Activated naive CD4-positive, alpha-beta T cell treated with Interleukin-2 at 50 U/mL for 16 hours (primary cell): ENCODE measurements at places on chromosomes 5 and 9.
A peak's percentile ranks its signal among the peaks of the same experiment; 100 is the strongest.

DNA sequence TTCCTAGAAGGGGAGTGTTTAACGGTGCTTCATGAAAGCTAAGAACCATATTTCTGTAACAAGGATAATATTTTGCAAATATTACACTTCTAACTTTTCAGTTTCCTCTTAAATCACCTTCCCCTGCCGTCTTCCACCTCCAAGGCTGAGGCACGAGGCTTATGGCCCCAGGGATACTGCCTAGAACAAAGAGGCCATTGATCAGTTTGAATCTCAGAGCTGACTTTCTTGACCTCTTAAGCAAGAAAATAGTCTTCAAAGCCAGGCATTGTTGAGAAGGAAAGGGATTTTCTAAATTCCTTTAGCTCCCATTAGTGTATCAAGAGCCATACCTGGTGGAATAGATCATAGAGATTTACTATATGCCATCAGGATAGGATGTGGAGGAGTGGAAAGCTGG is 566.2 kb downstream of the BNC2 start:
- no peak for DNase-seq

DNA sequence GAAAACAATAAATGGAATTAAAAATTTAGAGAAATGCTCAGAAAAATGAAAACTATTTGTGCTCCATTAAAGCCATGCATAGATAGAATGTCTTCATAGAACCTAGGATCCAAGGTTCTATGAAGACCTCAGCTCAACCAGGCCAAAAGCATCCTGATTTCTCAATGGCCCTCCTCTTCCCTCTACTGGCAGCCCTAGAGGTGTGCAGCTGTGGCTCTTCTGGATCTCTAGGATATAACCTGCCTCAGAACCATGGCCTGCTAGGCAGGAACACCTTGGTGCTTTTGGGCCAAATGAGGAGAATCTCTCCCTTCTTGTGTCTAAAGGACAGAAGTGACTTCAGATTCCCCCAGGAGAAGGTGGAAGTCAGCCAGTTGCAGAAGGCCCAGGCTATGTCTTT is 15.1 kb downstream of the IFNA1 start:
- peak; percentile 13 for DNase-seq

DNA sequence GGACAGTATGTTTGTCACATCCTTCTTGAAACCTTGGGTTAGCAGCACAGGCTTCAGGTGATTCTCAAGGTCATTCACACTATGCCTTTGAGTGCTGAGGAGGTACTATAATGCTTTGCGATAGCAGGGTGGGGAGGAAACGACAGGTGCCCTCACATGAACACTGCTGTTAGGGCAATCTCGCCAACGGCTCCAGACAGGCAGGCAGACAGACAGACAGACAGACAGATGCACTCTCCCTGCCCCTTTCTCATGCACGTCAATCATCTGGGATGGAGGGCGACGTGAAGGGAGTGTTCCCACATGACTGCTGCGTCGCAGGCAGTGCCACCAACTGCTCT is 82.9 kb downstream of the RAPGEF1 start:
- no peak for DNase-seq

DNA sequence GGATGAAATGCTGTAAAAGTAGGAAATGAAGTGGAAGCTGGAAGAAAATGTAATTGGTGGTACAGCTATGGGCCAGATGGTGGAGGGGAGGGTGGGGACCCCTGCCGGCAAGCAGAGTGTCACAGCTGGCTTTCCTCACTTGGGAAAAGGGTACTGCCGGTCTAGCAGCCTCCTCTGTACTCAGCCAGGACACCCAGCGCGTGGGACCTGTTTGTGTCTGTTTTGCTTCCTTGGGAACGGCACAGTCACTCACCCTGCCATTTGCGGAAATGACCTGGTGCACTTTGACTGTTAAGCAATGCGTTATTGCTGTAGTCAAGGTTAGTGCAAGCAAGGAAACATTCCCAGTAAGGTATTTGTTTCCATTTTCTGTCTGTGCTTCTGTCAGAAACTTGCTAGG is 10.1 kb downstream of the TMEM252 start:
- no peak for DNase-seq

DNA sequence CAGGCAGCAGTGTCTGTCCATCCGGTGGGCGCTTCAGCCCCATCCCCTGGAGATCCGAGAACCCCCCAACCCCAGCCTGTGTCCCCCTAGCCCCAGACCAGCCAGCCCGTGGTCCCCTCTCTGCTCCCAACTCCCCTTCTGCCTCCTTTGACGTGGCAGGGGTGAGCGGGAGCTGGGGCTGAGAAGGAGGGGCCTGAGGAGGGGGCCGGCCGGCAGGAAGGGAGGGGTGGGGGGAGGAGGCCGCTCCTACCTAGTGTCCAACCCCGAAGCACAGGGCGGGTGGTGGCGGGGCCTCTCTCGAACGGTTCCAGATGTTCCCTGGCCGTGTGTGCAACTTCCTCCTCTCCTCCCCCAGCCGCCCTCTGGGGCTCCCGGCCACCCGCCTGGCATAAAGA is 31.0 kb downstream of the GOLGA2 start:
- no peak for DNase-seq

GRCh38 chr9:32735476-32735875 is 47.9 kb upstream of the TMEM215 start:
- no peak for DNase-seq

- DNase-seq = no peak
Observed at GRCh38 chr5:126605525-126605924, 4.8 kb downstream of the PHAX start.

- DNase-seq = no peak
Observed at GRCh38 chr9:16336833-16337232, 533.6 kb downstream of the BNC2 start.

- no peak for DNase-seq
Observed at GRCh38 chr5:1555011-1555807, 31.4 kb upstream of the LPCAT1 start.

DNA sequence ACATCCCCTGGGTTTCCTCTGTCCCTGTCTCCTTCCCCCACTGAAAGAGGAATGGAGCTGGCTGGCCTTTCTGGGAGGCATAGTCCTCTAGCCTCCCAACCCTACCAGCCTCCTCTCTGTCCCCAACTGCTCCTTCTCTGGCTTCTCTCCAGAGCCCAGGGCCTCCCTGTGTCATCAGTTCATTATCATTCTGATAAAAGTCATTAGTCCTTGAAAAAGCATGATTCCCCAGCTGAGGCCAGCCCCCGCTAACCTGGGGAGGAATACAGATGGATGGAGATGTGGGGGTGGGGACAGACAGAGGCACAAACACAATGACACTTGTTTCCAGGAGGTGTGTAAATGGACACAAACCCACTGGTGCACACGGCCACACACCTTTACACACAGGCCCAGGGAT is 73.6 kb upstream of the HSPA9 start:
- DNase-seq = no peak

- peak; percentile 6 for DNase-seq
Observed at GRCh38 chr5:31809050-31809870, 170.3 kb downstream of the PDZD2 start.

DNA sequence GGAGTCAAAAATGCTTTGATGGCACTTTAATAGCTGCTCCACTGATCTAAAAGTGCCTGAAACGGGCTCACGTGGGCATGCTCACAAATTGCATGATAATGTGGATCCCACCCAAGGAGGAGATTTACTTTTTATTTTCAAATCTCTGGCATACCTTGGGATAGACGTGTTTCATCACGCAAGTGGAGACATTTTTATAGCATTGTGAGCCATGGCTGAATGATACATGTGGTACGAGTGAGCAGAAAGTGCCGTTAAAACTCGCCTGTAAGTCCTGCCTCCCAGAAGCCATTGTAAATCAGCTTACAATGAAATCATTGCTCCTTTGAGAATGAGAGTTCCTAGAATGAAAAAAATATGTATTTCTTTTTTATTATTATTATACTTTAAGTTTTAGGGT is 514.7 kb downstream of the MAT2B start:
- no peak for DNase-seq

DNA sequence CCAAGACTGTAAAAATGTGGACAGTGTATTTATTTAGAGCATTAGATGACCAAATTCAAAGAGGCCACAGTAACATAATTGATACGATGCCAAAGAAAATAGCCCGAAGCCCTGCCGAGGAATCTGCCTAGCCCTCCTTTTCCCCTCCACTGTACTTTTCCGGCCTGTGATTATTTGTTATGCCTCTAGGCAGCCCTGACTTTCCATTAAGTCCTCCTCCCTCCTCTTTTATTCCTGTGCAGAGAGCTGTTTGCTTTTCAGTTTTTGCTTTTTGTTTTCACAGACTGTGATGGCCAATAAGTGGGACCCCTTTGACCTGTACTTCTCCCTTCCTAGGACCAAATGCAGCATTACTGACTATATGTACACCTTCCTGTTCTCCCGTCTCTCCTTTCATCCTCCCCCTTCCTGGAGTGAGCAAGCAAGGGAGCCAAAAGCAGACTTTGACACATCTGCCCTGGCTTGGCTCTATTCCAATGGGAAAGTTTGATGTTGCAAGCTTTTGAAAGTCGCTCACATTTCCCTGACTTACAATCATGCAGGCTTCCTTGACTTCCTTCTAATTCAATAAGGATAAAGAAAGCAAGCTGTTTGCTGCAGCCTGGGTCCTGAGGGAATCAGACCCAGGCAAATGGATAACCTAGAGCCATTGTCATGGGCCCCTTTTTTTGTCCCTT is 76.1 kb downstream of the NREP start:
- no peak for DNase-seq

GRCh38 chr5:176631383-176632200 is 1.1 kb downstream of the EIF4E1B start:
- DNase-seq = no peak

DNA sequence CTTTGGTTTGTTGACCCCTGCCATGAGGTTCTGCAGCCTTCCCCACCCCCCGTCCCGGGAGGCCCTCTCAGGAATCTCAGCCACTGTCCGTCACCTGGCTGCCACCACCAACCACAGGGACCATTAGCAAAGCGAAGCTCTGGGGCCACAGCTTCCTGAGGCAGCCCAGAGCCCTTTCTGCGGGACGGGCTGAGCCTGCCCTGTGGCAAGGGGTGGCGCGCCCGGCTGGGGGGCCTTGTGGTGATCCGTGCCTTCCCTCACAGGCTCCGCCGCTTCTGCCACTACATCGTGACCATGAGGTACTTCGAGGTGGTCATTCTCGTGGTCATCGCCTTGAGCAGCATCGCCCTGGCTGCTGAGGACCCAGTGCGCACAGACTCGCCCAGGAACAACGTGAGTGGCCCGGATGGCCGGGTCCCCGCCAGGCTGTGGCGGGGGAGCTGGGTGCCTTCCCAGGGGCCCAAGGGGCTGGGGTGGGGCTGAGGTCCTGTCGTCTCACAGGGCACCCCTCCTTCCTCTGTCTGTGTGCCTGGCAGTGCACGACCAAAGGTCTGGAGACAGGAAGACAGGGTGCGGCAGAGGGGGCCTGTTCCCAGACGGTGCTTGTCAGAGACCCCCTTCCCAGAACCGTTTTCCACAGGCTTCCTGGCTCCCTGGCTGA is 169.2 kb downstream of the CACNA1B start:
- DNase-seq = no peak

DNA sequence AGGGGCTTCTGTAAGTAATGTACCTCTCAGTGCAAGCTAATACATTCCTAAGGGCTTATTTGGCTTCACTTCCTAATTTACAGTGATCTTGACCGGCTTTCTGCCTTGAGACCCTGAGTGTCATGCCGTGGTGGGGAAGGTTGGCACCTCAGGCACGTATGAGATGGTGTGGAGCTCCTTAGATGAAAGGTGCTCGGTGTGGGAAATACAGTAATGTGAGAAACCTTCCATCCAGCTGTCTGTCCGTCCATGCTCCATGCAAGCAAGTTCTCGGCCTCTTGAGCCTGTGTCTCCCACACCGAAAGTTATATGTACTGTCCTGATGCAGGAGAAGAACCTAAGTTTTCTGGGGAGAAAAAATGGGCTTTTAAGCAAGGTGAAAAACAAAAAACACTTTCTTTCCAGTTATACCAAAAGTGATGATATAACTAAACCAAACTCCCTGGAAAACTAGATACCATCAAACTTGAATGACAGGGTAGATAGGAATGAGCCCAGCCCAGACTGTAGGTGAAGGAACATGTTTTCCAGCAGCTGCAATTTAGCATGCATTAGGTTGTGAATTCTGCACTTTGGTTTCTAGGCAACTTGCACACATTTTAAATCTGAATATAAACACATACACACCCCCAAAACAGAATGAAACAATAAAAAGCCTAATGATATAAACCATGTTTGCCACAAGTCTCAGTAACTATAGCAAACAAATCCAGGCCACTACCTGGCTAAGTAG is 279.6 kb downstream of the FANCC start:
- no peak for DNase-seq

- no peak for DNase-seq
Observed at GRCh38 chr9:125646217-125646616, 60.8 kb downstream of the MAPKAP1 start.

GRCh38 chr5:93755716-93756115 is 14.3 kb upstream of the POU5F2 start:
- DNase-seq = no peak

GRCh38 chr5:168931638-168932345 is 352.6 kb upstream of the PANK3 start:
- no peak for DNase-seq

- DNase-seq = no peak
Observed at GRCh38 chr9:32573821-32574220, 862 bp upstream of the NDUFB6 start.

GRCh38 chr9:100590481-100590880 is 12.6 kb downstream of the CAVIN4 start:
- DNase-seq = no peak

DNA sequence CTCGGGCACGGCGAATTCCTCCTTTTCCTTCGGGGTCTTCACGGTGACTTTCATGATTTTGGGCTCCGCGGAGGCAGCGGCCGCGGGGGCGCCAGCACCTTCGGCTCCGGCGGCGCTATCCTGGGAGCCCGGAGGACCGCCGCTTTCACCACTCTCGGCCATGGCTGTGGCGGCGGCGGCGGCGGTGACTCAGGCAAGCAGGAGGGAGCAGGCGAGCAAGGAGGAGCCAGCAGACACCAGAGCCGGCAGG is 315 bp downstream of the UBQLN1 start:
- DNase-seq = peak; percentile 80

- DNase-seq = no peak
Observed at GRCh38 chr9:673264-673965, 168.1 kb upstream of the DMRT1 start.

DNA sequence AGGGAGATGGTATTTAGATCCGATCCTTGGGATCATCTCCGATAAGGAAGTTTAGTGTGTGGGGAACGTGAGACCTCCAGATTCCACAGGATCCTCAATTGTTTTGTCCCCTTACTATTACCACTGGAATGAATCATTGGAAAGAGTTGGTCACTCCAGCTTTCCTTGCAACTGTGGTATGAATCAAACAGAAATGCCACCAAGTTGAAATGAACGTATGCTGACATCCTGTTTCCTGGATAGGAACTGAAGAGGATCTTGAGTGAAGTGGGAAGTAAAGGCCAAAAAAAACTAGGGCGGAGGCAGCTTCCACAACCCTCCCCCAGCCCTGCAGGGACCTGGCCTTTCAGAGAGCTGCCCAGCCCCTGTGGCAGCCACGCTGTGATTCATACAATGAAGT is 23.9 kb downstream of the IRX1 start:
- no peak for DNase-seq
